Progenitor cell of endocrine pancreas (in vitro differentiated cells): ENCODE measurements at places on chromosomes 7 and 10.

GRCh38 chr7:44853391-44853790 lies 5.5 kb upstream of the H2AZ2 start:
- DNase-seq: no peak

DNA sequence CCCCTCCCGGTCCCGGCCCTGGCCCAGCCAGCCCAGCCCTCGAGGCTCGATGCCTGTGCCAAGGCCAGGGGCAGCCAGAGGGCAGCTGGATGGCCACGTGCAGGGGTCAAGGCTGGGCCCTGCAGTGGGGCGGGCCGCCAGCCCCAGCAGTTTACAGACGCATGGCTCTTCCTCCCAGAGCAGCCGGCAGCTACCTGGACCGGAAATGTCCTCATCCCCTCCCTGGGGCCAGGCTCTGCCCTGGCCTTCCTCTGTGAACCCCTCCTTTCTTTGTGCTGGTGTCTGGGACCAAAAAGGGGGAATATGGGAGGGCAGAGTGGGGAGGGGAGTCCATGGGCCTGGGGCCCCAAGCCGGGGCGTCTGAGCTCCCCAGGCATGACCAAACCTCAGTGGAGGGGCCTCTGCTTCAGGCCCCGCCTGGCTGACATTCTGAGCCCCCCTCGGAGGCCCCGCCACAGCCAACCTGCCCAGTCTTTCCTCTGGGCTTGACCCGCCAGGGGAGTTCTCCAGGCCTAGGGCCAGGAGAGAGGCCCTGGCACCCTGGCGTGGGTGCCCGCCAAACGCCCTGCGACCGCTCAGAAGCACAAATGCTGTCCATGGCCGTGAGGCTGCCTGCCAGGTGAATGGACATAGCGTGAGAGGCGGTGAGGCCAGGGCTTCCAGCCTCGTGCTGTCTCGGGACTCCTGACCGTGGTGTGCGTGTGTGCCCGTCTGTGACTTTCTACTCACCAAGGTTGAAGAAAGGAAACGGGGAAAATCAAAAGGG lies 24.7 kb upstream of the AMZ1 start:
- DNase-seq: no peak

- no peak for DNase-seq
Measured at GRCh38 chr10:78202386-78202785, 168.7 kb downstream of the RPS24 start.

GRCh38 chr7:46003896-46004875 lies 83.1 kb upstream of the IGFBP3 start:
- DNase-seq: no peak

DNA sequence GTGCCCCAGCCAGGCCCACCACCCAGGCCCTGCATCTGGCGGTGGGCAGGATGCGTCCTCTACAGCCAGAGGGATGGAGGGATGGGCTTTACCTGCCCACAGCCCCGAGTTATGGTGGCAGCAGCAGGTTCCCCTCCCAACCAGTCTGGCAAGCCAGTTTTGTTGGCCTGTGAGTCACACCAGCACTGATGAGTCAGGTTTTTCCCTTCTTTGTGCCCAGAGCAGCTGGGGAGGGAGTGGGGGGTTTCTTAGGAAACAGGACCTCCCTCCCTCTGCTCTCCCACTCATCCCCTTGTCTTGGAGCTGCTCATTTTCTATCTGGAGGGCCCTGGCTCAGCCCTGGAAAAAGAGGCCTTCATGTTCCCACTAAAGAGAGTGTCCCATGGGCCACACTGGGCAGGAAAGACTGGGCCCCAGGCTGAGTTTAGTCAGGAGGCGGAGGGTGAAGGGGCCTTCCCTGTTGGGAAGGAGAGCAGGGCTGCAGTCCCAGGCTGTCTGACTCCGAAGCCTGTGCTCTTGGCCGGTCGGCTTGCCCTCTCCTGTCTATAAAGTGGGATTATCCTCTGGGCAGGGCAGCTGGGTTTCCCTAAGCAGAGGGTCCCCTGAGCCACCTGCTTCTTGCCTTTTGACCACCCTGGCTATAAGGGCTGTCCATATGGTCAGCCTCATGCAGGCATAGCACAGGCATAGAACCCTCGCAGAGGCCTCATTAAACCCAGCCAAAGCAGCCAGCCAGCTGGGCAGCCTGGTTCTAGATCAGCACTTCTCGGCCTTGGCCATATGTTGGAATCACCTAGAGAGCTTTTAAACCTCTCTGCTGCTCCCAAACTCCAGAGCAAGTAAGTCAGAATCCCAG lies 30.2 kb upstream of the ANKRD2 start:
- DNase-seq: no peak

GRCh38 chr10:32299354-32299980 lies 47.5 kb downstream of the EPC1 start:
- DNase-seq: no peak

GRCh38 chr7:88200789-88201188 lies 19.0 kb downstream of the SRI start:
- no peak for DNase-seq

DNA sequence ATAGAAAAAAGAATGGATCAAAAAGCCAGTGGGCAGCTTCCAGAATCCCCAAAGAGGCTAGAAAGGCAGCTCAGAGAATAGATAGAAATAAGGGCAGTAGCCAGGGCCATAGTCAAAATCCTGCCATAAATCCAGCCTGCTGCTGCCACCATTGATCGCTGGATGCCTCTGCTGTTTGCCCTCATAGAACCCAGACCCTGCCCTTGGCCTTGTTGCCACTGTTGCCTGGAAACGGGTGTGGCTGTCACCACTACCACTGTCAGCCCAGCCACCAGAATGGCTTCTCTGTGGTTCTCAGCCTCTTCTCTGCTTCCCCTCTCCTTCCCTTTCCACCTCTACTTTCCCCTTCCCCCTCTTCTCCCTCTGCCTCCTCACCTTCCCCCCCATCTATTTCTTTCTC lies 57.8 kb downstream of the HHEX start:
- DNase-seq: no peak

GRCh38 chr7:22718911-22719420 lies 8.0 kb upstream of the IL6 start:
- no peak for DNase-seq

GRCh38 chr10:58817201-58817846 lies 304.7 kb downstream of the BICC1 start:
- no peak for DNase-seq

DNA sequence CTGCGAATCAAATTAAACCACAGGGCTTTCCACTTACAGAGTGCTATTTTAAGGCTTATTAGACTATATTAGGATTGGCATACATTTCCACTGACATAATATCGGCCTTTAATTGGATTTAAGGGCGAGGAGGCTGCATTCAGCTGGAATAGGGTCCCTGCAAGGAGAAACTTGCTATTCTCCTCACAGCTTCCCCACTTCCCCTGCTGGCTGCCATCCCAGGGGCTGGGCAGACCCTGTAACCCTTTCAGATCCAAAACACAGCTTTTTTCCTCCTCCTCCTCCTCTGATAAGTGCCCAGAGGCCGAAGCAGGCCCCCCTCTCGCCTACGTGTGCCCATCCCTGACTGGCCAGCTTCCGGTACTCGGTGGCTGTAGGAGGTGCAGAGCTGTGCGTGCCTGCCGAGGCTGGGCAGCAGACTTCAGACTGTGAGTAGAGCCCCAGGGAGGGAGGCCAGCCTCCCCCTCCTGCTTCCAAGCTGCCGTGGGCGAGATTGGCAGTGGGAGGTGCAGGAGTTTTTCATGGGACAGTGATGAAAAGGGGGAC lies 224.2 kb downstream of the PLXNA4 start:
- no peak for DNase-seq

GRCh38 chr7:101365956-101366355 lies 3.3 kb downstream of the COL26A1 start:
- DNase-seq: no peak

GRCh38 chr7:106265133-106265532 lies 19.6 kb downstream of the NAMPT start:
- no peak for DNase-seq

DNA sequence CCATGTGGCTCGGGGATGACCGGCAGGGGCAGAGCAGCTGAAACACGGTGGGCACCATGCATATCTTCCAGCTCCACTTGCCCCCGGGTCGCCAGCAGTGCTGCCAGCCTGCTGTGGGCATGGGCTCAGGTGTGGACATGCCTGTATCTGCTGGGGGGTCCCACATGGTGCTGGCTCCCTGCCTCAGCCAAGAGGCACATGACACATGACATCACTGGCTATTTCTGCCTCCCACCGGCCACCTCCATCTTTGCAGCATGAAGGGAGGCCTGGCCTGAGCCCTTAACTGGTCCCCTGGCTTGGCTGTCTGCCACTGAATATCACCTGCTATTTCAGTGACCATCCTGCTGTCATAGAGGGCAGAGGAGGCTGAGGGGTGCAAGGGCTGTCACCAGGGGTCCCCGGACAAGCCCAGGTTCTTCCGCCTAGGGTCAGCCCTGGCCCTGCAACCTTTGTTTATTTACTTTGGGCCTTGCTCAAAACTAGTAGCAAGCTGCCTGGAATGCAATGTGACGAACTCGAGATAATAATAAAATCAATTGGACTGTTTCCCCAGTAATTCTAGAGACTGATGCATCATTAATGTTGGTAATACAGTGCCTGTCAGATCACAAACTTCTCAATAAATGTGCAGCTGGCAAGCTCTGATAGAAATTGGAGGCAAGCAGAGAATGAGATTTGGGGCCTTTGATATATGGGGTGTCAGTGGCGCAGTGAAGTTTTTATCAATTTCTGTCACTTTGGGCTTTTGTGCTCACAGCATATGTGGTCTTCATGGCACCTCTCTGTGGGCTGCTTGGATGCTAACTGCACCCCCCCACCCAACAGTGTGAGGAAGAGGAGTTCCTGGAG lies 28.5 kb downstream of the ZMIZ1 start:
- DNase-seq: no peak

GRCh38 chr7:130794619-130794922 lies 60.6 kb upstream of the KLF14 start:
- no peak for DNase-seq

DNA sequence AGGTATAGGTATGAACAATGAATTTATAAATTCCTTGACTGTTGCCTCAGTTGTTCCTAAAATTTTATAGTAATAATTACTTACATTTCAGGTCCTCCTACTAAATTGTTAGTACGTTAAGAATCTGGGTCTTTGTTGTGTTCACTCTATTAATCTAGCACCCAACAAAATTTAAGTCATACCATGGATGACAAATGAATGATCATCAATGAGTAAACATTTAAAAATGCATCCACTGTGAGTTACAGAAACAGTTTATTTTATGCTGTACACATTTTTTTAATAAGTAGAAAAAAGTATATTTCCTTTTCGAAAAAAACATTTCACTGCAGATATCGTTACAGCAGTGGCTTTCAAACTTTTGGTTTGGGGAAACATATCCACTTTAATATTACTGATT lies 265.2 kb downstream of the PCLO start:
- no peak for DNase-seq

- no peak for DNase-seq
Measured at GRCh38 chr10:13698217-13698616, 111.5 kb downstream of the PRPF18 start.

DNA sequence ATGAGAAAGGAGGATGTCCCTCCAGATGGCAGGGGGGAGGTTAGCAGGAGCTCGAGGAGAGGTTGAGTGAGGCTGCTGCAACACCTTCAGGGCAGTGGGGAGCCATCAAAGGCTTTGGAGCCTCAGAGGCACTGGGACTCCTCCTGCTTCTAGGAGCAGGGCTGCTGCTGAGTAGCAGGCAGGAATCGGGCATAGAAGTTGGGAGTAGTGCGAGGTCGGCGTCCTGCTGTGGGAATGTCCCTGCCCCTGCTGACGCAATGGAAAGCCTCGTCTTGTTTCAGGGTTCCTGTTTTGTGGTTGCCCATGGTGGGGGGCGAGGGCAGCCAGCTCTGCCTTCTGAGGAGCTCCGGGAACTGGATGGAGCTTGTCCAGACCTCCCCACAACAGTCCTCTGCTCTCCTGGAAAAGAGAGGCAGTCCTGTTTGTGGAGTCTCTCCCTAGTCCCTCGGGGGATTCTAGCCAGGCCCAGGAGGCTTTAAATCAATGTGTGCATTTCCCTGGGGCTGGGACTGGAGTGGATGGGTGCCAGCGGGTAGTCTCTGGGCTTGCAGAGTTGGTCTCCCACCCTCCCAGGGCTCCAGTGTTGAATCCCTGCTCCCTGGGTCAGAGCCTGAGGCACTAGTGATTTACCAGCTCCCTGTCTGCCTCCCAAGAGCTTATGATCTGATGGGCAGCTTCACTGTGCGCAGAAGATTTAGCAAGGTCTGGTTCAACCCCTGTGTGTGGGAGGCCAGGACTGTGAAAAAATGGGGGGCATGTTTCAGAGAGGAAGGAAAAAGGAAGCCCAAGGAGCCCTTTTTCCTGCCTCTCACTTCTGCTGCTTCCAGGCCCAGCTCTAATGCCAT lies 98.7 kb upstream of the PPIF start:
- DNase-seq: no peak

DNA sequence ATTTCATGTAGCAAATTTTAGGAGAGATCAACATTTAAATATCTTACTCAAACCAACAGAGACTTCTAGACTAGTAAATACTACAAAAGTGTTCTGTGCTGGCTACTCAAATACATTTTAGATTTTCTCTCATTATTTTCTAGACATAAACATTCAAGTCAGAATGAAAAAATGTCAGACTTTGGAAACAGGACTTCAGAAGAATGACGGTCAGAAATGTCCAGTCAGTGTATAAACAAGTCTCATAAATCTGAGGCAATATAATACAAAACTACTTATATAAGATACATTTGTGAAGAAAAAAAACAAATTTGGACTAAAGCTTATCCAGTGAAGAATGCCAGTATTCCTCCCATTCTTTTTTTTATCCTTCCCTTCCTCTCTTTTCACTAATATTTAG lies 25.9 kb downstream of the RNLS start:
- DNase-seq: no peak

DNA sequence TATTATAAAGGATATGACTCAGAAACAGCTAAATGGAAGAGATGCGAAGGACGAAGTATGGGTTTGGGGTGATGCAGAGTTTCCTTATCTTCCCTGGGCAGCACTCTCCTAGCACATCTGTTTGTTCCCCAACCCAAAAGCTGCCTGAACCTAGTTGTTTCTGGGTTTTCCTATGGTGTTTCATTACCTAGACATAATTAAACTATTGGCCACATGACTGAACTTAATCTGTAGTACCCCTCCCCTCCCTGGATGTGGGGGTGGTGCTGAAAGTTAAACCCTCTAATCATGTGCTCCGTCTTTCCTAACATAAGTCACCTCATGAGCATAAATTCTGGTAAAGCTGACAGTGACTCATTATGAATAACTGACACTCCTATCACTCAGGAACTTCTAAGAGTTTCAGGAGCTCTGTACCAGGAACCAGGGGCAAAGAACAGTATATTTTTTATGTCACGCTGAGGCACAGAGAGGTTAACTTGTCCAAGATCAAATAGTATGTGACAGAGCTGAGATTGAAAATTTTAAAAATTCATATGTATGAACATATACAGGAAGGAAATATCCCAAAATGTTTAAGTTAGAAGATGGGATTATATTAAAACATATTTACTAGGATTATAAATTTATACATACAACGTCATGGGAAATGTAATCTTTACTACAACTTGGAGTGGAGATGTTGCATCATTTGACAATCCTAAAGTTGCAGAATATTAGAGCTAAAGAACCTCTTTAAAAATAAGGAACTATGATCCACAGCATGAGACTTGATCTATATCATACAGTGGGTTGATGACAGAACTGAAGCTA lies 4.8 kb downstream of the STRIP2 start:
- DNase-seq: no peak
